ENCODE measurements at places on chromosomes 2 and 18. TPM values are rescaled to one million over a fixed set of nuclear protein-coding genes. Genes with fewer than 3 reads are reported as not detected.

Gene SLC19A3
- 0.90 TPM for polyA plus RNA-seq

Gene ZNF521
- 39.9 TPM for polyA plus RNA-seq

Gene FSIP2
- polyA plus RNA-seq = 1.1 TPM

Gene CYS1
- polyA plus RNA-seq = 5.3 TPM

Gene UGT1A3
- polyA plus RNA-seq = not detected

Gene WBP1
- 50.5 TPM for polyA plus RNA-seq

Gene LINC00305
- not detected for polyA plus RNA-seq

Gene GREB1L
- polyA plus RNA-seq = 6.3 TPM

Gene SGPP2
- 0.64 TPM for polyA plus RNA-seq

Gene CDH20
- polyA plus RNA-seq = 1.6 TPM

Gene TMEM178A
- polyA plus RNA-seq = 9.3 TPM

Gene PTPN2
- 21.4 TPM for polyA plus RNA-seq

Gene CYP27C1
- 3.1 TPM for polyA plus RNA-seq

Gene ZSWIM2
- not detected for polyA plus RNA-seq

Gene STAT4
- polyA plus RNA-seq = 0.82 TPM

Gene RASGRP3
- polyA plus RNA-seq = 22.8 TPM

Gene UGT1A9
- polyA plus RNA-seq = not detected

Gene GBX2
- polyA plus RNA-seq = 0.16 TPM

Gene HOXD1
- polyA plus RNA-seq = 1.3 TPM

Gene QPCT
- polyA plus RNA-seq = 7.4 TPM

Gene SOX11
- 20.1 TPM for polyA plus RNA-seq

Gene IL18RAP
- 0.15 TPM for polyA plus RNA-seq
